ENCODE measurements at places on chromosomes 6 and 20. TPM values are rescaled to one million over a fixed set of nuclear protein-coding genes. Genes with fewer than 3 reads are reported as not detected.

GRCh38 chr6:139149383-139149782 lies 14.5 kb downstream of the HECA start:
- no peak for DNase-seq

GRCh38 chr6:48628316-48628715 lies 517.3 kb upstream of the PTCHD4 start:
- no peak for DNase-seq

- DNase-seq, result no peak
Observed at GRCh38 chr6:38047562-38047961, 228.0 kb downstream of the ZFAND3 start.

- no peak for DNase-seq
Observed at GRCh38 chr20:40591119-40591518, 97.9 kb downstream of the MAFB start.

GRCh38 chr20:17711267-17711627 lies 11.5 kb downstream of the BANF2 start:
- DNase-seq, result no peak

DNA sequence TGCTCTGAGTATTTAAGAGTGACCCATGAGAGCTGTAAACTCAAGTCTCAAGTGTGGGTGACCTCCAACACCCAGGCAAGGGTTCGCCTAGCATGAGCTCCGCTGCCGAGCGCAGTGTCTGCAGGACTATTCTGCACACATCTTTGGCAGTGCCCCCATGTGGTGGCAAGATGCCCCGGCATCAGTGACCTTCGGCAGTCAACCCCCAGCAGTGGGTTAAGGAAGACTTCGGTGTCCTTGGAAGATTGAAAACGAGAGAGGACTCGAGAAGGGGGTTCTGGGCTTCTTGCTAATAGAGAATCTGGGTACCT lies 43.1 kb downstream of the RBM38 start:
- DNase-seq, result no peak

DNA sequence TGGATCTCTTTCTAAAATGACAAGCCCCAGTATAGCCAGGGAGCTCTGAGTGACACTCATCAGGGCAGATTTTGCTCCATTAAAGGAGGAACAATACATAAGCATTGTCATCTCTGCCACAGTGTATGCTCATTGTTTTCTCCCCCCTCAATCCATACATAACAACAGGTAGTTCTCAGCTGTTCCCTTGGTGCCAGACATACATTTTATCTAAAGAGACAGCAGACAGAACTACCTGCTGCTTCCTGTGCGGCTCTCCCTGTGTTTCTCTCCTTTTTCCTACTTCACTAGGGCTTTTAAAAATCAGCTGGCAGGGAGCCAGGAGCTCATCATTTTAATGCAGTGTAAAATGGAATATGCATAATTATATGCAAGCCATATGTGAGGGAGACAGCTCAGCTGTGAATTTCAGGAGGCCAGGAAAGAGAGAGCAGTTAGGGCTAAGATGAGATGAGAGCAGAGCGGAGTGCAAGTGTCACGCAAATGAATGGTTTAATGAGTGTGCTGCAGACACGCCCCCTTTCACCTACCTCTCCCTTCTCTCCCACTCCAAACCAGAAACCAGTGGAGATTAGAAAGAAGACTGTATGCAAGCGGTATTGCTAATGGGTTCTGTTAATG lies 96.0 kb downstream of the SOBP start:
- no peak for DNase-seq

DNA sequence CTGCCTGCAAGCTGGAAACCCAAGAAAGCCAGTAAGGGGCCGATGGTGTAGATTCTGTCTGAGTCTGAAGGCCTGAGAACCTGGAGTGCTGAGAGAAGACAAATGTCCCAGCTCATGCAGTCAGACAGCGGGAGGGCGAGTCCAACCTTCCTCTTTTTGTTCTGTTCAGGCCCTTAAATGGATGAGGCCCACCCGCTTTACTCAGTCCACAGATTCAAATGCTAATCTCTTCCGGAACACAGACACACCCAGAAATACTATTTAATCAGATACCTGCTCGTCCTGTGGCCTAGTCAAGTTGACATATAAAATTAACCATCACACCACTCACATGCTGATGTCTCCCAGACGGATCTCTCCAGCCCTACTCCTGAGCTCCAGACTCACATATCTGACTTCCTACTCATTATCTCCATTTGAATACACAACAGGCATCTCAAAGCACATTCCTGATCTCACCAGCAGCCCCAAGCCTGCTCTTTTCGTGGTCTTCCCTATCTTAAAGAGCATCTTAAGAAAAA lies 26.7 kb upstream of the SRC start:
- DNase-seq, result no peak

- DNase-seq, result no peak
Observed at GRCh38 chr6:112027942-112028674, 25.8 kb upstream of the CCN6 start.

The PLCB4 gene
- 3.2 TPM for polyA plus RNA-seq

The CTAGE9 gene
- polyA plus RNA-seq, result not detected

The RIPOR3 gene
- polyA plus RNA-seq, result 4.0 TPM

The TRDN gene
- polyA plus RNA-seq, result 189 TPM

The SRMS gene
- polyA plus RNA-seq, result not detected
